Adrenal gland (tissue), 19 donors: ENCODE measurements at places on chromosomes 7 and 10. TPM values are rescaled to one million over a fixed set of nuclear protein-coding genes. Genes with fewer than 3 reads are reported as not detected.

DNA sequence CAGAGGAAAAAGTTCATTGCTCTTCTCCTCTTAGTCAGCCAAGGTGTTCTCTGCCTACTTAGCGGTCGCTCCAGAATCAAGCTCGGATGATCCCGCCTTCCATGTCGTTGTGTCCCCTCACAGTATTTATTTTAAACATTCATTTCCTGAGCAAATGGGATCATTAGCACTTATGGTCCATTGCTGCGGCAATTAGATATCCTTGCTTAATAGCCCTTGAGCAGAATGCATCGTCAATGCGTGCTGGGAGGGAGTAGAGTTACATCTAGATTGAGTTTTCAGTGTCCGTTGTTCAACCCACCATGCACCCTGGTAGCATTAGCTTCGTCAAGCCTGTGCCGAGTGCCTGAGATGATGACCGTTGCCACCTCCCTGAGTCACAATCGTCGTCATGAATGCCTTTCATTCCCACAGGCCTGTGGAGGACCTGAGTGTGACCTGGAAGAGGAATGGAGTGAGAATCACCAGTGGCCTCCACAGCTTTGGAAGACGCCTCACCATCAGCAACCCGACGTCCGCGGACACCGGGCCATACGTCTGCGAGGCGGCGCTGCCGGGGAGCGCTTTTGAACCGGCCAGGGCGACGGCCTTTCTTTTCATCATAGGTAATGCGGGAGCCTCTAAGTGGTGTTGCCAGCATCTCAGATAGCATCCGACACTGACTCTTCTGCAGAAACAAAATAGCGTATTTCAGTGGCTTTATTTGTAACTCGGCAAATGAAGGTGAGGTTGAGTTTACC, 650.4 kb downstream of the SDK1 start:
- no peak for DNase-seq

DNA sequence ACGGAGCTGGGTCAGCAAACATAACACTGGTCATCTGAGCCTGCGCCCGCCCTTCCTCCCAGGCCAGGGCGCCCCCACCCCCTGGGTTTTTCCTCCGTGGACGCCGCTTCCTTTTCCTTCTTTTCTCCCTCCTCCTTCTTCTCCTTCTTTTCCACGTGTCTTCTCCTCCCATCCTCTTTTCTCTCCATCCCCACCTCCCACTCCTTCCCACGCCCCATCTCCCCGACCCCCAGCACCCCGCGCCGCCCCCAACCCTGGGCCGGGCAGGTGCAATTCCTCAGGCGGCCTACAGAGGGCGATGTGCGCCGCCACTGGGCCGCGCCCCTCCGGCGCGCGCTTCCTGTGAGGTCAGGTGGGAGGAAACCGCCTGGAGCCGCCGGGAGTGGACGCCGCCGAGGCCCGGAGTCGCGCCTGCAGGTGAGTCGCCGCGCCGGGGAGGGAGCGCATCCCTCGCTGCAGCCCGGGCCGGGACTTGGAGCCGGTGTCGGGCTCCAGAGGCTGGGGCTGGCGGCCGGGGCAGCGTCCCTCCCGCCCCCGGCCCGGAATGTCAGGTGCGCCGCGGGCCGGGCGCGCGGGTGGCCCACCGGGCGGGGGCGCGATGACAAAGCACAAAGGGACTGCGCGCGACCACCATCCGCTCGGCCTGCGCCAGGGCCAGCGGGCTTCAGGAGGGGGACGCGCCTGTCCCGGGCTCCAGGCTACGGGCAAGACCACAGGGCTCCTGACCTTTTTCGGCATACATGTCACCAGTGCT, at the start of gene FAM241B:
FAM241B (plus strand) TSS at position 351 of the 754 bp plus-strand sequence. CDS start 1,497 bp downstream, outside the sequence.
- DNase-seq: peak; percentile 76

DNA sequence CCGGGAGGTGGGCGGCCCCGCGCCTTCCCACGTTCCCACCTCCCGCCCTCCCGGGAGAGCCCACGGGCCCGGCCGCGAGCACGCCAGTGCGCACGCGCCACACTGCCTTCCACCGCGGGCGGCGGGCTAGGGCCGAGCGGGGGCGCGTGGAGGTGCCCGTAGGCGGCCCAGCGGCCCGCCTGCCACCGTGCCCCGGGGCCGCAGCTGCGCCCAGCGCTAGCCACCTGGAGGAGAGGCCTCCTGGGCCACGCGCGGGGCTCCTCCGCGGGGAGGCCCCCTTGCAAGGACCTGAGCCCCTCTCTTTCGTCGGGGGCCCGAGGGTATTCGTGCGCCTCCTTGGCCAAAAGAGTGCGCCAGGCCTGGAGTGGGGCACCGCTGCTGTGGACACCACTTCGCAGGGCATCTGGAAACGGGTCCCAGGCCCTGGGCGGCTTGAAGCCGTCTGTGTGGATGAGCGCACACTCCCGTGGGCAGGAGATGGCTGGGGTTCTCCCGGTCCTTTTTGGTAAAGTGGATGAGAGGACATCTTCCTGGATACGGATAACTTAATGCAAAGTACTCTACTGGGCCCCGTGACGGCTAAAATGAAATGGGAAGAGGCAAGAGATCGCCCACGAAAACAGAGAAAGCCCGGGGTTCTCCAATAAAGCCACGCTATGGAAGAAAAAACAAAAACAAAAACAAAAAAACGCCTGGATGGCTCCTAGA, 9.0 kb upstream of the EBF3 start:
- DNase-seq: no peak

SEPTIN7 gene
- polyA plus RNA-seq: 72.3 TPM

GRCh38 chr10:116408719-116409118, 18.9 kb upstream of the PNLIPRP3 start:
- no peak for DNase-seq

GRCh38 chr10:100858261-100858660, 54.5 kb upstream of the SLF2 start:
- no peak for DNase-seq

BAIAP2L1 gene
- polyA plus RNA-seq: 23.1 TPM
